CD4-positive, alpha-beta T cell treated with Interleukin-4 for 4 hours (primary cell): ENCODE measurements at places on chromosomes 12 and 14.

GRCh38 chr12:103978384-103978982 lies 12.8 kb downstream of the TDG start:
- DNase-seq: no peak

- DNase-seq: no peak
Observed at GRCh38 chr12:21638054-21638891, 19.4 kb downstream of the LDHB start.

DNA sequence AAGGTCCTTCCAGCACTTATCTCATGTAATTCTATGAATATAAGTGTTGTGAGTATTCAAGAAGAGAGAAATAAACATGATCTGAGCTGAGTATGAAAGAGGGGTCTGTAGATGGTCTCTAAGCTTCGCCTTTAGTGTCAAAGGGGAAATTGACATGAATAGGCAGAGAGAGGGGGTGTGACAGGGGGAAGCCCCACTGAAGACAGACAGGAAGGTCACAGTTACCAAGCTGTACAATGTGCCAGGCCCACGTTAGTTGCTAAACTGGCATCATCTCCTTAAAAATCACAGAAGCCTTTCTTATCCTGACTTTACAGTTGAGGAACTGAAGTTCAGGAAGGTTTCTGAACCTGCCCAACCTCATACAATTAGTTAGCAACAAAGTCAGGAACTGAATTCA lies 7.6 kb downstream of the ARHGEF40 start:
- no peak for DNase-seq

DNA sequence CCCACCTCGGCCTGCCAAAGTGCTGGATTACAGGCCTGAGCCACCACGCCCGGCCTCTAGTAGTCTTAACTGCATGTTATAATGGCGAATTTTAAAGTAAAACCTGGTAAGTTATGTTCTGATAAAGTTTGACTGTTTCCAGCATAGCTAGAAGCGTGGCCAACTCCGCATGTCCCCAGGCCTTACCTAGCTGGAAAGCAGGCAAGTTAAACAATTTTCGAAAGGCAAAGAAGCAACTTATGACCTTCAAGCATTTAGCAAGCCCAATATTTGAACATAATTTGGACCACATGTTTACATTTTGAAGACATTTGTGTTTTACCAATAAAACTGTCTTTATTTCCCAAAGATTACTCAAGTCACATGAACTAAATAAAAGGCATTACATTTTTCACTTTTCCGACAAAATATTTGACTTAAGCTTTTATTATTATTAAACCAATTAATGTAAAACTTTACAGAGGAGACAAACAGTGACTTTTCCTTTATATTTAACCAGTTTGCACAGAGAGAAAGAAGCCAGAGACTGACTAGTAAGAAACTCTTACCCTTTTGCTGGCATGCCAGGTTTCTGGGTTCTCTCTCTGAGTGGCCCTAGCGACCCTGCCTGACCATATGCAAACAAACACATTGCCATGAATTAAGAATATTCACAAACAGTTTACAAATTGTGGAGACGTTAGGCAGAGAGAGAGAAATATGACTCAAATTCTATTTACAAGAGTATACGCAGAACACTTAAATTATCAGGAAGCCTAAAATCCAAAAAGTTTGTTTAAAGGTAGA lies 106.3 kb downstream of the RIN3 start:
- no peak for DNase-seq

GRCh38 chr12:1857821-1858220 lies 37.5 kb downstream of the LRTM2 start:
- no peak for DNase-seq

- no peak for DNase-seq
Observed at GRCh38 chr12:13505224-13505623, 308.7 kb downstream of the EMP1 start.

- no peak for DNase-seq
Observed at GRCh38 chr14:99733540-99734405, 49.7 kb downstream of the CYP46A1 start.

DNA sequence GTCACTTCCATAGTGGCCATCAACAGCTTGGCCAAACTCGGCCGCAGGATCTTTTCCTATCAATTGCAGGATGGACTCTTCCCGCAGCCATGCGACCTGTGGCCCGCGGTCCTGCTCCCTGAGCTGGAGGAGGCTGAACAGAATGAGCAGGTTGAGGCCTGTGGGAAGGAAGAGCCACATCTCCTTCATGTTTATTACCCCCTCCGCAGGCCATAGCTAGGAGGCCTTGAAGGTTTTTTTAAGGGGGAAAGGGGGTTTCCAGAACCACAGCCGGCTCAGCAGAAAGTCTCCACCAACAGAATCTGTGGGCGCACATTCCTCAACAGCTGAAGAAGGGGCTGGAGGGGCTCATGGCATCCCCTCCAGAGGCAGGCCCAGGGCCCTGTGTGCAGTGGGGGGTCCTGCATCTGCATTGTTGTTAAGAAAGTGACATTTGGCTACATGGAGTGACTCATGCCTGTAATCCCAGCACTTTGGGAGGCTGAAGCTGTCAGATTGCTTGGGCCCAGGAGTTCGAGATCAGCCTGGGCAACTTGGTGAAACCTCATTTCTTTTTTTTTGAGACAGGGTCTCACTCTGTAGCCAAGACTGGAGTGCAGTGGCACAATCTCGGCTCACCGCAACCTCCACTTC lies 25.2 kb upstream of the PPP1R13B start:
- peak; percentile 29 for DNase-seq

DNA sequence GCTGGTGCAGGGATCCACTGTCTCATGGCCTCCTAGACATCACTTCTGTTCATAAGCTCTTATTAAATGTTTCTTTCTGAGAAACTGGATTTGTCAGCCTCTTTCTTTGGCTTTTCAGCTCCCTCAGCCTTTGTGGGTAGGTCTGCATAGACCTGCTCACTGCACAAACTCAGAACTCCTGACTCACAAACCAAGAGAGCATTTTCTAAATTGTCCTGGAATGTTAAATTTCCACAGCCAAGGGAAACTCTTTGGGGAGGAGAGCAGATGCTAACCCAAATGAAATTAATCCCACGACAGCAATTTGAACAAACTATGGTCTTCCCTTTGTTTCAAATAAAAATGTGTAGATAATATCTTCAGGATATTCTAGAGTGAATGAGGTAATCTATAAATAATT lies 19.5 kb upstream of the CERS5 start:
- no peak for DNase-seq

- DNase-seq: no peak
Observed at GRCh38 chr14:93963692-93964091, 12.7 kb downstream of the ASB2 start.

DNA sequence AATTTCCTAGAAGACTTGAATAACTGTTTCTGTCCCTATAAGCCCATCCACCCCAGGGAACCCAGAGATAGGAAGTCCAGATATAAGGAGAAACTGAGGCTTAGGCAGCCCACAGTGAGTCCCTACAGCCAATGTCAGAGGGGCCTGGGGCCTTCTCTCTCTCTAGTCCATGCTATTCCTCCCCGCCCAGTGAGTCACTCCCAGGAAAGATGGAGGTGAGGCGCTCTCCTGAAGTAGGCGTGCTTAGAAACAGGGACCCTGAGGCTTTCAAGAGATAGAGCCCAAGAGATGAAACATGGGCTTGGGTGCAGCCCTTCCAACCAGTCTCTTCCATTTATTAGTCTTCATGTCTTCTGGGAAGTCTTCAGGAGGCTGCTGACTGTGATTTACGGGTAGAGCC lies 2.3 kb upstream of the SMUG1 start:
- no peak for DNase-seq

GRCh38 chr12:80761838-80762237 lies 45.1 kb downstream of the MYF5 start:
- no peak for DNase-seq

GRCh38 chr12:118841588-118841987 lies 139.8 kb upstream of the SRRM4 start:
- no peak for DNase-seq

DNA sequence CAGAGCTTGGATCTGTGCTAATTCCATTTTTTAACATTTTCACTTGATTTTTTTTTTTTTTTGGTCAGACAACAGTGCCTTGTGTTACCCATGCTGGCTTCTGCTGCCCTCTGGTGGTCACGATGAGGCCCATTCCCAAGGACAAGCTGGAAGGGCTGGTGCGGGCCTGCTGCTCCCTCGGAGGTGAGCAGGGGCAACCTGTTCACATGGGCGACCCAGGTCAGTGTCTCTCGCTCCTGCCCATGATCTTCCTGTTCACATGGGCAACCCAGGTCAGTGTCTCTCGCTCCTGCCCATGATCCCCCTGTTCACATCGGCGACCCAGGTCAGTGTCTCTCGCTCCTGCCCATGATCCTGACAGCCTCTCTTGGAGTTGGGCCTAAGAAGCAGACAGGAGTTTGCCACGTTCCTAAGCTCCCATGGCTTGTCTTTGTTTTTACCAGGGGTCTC lies 59.4 kb downstream of the DGLUCY start:
- peak; percentile 75 for DNase-seq

- DNase-seq: no peak
Observed at GRCh38 chr14:60636879-60637478, 12.3 kb downstream of the SIX1 start.

DNA sequence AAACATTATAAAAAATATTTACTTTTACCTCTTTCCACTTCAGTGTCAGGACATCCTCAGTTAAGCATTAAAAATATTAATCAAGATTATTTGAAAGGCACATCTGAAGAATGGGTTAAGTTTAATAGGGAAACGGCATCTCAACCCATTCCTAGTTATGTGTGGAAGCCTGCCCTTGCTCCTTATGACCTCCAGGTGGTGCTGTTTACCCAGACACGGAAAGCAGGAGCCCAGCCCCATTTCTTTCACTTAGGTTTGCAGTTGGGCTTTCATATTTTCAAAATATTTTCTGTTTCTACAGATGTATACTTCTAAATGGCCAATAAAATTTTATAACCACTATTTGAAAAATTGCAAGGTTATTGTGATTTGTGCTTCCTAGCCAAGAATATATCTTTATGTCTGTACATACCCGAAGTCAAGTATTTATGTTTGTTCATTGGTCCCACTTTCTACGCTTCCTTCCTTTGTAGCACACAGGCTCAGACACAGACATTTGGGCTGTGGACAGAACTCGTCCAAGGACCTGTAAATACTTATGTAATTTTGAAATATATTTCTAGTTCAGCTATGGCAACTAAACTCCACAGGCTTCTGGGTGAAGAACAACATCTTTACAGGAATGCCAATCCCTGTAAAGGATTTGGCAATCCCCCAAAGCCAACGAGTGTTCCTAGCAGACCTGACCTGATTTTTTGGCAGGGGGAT lies 247.1 kb downstream of the AKAP6 start:
- DNase-seq: peak; percentile 55

DNA sequence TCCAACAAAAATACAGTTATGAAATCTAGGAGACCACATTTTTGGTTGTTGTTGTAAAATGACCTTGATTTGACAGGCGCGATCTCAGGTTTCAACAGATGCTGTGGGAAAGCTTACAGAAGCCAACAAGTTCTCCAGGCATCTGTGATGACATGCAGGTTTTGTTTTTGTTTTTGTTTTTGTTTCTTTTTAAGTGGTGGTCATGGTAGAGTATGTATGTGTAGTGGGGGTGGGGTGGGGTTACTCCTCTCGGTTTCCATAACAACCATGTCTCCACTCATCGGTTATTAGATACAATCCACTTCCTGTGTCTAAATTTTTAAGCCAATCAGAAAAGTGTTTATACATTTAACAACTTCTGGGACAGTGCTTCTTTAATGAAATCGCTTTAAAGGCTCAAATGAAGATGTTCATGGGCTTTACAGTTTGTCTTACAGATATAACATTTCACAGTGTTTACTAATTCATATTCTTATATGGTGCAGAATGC lies 199.9 kb upstream of the FOXN3 start:
- peak; percentile 94 for DNase-seq

DNA sequence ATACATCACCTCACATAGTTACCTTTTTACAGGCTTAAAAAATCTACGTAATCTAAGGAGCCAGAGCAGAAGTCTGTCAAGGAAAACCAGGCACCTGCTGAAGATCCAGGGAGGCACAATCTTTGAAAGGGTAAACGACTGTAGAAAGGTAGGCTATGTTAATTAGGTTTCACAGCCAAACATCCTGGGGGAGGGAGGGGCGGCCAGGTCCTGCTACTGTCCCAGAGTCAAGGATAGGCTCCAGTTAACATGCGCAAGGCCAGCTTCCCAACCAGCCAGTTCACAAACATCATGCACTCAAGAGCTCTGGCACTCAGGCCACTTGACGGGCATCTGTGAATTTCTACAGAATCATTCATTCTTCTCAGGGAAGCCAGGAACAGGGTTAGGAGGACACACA lies 22.9 kb downstream of the NIN start:
- no peak for DNase-seq

- DNase-seq: no peak
Observed at GRCh38 chr12:58359084-58359483, 417.7 kb downstream of the ATP23 start.

- DNase-seq: no peak
Observed at GRCh38 chr12:32102234-32102633, 4.4 kb upstream of the BICD1 start.

- no peak for DNase-seq
Observed at GRCh38 chr12:4934407-4935035, 24.8 kb downstream of the KCNA1 start.

DNA sequence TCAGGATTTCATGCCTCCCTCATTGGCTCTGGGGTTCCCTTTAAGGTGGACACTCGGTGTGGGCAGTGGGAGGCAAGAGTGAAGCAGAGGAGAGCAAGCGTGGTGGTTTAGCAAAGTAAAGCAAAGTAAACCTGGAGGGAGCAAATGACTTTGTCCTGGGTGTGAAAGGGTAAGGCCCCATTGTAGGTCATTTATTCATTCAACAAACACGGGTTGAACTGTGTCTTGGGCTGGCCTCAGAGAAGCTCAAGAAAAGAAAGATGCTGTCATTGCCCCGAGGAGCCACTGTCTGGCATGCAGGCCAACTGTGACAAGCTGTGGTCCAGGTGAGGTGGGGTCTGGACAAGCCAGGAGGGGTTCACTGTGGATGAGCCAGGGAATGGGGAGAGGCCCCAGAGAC lies 68.9 kb upstream of the DLK1 start:
- DNase-seq: no peak

DNA sequence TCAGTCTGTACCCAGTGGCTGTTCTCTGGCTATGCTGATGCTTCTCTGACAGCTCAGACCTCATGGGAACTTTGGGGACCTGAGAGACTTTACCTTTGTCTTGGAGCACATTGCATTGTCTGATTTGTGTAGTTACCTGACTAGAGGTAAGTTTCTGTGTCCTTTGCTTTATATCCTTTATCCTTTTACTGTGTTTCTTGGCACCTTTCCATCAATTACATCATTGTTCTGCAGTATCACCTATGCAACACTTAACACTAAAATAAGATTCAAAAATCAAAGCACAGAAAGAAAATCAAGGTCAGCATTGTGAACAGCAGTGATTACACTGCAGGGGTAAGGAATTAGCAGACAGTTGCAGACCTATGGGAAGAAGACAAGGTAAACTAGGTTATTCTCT lies 43.8 kb downstream of the SLC35F4 start:
- DNase-seq: no peak
